Diencephalon (tissue), 1 donor: ENCODE measurements at places on chromosomes 3 and 15. TPM values are rescaled to one million over a fixed set of nuclear protein-coding genes. Genes with fewer than 3 reads are reported as not detected.

The ZDHHC19 gene
- total RNA-seq: not detected

The GP5 gene
- under 0.01 TPM for total RNA-seq

The APPL1 gene
- total RNA-seq: 141 TPM

The APH1B gene
- 21.2 TPM for total RNA-seq

The CFAP20DC gene
- 3.2 TPM for total RNA-seq

The ASB14 gene
- total RNA-seq: 0.69 TPM

The GPR171 gene
- total RNA-seq: not detected

The TERC gene
- 71.0 TPM for total RNA-seq

The LMOD3 gene
- 0.23 TPM for total RNA-seq

The NFKBIZ gene
- total RNA-seq: 4.6 TPM

The ATP2C1 gene
- 190 TPM for total RNA-seq

The PLA2G4B gene
- 5.1 TPM for total RNA-seq

The XIRP1 gene
- total RNA-seq: under 0.01 TPM

The CCDC9B gene
- 1.4 TPM for total RNA-seq

The MASP1 gene
- 24.2 TPM for total RNA-seq
